ENCODE measurements at places on chromosomes 2 and 18.

- DNase-seq, result no peak
- peaks cover 10% of the 10 kb centered on the region for H3K4me1 ChIP-seq
- H3K36me3 ChIP-seq, result no peaks in the 10 kb centered on the region
- no peaks in the 10 kb centered on the region for H3K27me3 ChIP-seq
- H3K4me3 ChIP-seq, result no peak overlapping the region
Observed at GRCh38 chr18:11925800-11926481, 17.8 kb upstream of the MPPE1 start.

DNA sequence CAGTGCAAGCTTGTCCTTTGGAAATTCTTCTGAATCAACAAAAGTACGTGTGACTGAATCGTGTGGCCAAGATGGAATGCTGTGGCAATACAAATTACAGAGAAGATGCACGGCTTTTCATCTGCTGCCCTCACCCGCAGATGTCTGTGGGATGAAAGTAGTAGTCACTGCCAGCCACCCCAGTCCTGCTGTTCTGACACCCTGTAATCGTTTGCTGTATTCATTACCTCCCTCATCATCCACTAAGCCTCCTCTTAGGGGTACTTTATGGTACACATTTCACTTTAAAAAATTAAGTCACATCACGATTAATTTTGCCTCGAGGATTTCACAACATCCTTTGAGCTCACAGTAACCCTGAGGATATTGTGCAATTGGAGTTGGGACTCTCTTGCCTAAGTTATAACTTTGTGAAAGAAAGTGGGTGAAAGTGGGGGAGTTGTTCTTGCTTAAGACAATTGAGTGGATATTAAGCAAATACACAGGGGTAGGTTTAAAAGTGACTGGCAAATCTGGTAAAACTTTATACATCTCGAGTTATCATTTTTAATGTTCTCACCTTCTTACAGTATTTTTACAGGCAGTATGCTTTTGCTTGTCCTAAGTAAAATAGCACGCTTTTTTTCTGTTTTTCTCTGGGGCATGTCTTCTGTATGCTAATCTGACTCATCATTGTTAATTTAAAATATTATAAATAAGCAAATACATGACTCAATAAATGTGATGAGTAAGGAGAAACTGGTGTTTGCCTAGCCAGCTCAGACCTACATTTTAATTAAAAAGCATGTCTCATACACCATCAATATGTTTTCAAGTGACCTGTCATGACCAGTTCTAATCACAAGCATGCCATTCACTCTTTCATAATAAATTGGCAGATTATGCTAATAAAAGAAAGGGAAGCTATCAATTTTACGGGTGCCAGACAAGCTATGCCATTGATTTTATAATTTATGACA is 680.9 kb downstream of the IRS1 start:
- no peaks in the 10 kb centered on the region for H3K27me3 ChIP-seq
- peak overlapping the region; percentile 22 for H3K4me3 ChIP-seq
- peak overlapping the region; percentile 52 for H3K27ac ChIP-seq
- H3K36me3 ChIP-seq, result no peaks in the 10 kb centered on the region
- DNase-seq, result no peak
- peaks cover 18% of the 10 kb centered on the region for H3K4me1 ChIP-seq

DNA sequence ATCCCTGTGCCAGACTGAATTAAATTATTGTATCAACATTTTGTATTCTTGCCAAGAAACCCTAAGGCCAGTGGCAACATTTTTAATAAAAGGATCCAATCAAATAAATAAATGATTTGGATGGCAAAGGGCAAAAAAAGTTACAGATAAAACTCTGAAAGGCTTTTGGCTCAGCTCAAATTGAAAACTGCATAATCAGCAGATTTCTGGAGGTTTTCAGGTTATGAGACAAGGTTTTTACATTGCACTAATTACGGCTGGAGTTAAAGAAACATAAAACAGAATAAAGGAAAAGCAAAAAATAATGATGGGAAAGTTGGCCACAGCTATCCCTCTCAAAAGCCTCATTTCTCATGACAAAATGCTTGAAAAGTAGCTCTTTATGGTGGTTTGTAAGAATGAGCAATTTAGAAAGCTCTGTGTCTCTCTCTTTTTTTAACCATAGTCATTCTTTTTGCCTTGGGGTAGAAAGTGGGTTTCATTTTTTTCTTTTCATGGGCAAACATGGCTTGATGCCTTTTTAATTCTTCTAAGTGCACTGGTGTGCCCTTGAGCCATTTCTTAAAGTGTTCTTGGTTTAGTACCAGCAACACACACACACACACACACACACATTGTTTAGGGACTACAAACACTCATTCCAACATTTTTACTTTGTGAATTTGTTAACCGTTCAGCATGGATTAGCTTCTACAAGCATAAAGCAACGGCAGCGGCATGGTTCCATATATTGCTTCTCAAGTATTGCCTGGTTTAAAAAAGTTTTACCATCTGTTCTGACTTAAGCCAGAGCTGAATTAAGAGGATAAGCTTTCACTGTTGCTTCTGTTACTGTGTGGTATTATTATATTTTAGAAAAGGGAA is 747.1 kb upstream of the FSHR start:
- no peaks in the 10 kb centered on the region for H3K27me3 ChIP-seq
- DNase-seq, result no peak
- no peak overlapping the region for H3K4me3 ChIP-seq
- no peaks in the 10 kb centered on the region for H3K36me3 ChIP-seq
- no peak overlapping the region for H3K27ac ChIP-seq

DNA sequence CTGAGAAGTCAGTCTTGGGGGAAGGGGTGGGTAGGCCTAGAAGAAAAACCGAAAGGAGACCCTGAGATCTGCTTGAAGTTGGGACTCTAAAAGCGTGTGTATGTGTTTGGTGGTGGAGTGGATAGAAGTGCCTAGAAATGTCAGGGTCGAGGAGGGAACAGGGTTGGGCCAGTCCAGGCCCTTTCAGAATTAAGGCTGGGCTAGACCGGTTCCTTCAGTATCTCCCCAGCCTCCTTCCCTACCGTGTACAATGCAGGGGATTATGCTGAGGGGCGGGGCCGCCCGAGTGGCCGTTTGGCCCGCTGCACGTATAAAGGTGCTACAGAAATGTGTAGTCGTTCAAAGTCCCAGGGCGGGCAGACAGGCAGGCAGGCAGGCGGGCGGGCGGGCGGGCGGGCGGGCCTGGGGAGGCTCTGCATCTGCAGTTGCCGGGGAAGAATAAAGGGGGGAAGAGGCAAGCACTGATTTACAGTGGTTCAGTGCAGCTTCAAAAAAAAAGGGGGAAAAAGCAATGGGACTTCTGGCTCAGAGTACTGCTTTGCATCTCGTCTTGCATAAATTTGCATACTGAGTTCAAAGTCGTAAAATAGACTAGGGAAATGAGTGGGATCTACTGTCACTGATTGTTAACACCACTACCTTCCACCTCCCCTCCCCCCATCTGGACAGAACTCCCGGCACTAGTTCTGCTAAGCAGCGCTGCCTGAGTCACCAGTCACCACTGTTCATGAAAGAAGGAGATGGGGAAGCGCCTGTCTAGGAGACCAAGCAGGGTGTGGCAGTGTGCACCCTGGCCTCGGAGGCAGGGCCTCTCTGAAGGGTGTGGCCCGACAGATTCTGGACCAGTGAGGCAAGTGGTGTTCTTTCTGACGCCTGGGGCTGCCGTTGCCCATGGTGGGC is 3.6 kb downstream of the IGFBP2 start:
- peak overlapping the region; percentile 78 for H3K4me3 ChIP-seq
- no peak for DNase-seq
- H3K36me3 ChIP-seq, result peaks cover 8% of the 10 kb centered on the region
- peak overlapping the region; percentile 75 for H3K27ac ChIP-seq

GRCh38 chr2:204258890-204259289 is 286.4 kb upstream of the PARD3B start:
- H3K36me3 ChIP-seq, result no peaks in the 10 kb centered on the region
- H3K4me1 ChIP-seq, result peaks cover 19% of the 10 kb centered on the region
- no peak overlapping the region for H3K4me3 ChIP-seq
- no peak for DNase-seq
- no peak overlapping the region for H3K27ac ChIP-seq
- H3K27me3 ChIP-seq, result peaks cover 2% of the 10 kb centered on the region

- H3K4me3 ChIP-seq, result no peak overlapping the region
- H3K36me3 ChIP-seq, result no peaks in the 10 kb centered on the region
- no peaks in the 10 kb centered on the region for H3K27me3 ChIP-seq
- DNase-seq, result no peak
- H3K27ac ChIP-seq, result no peak overlapping the region
- H3K4me1 ChIP-seq, result peaks cover 5% of the 10 kb centered on the region
Observed at GRCh38 chr2:203892207-203892606, 24.6 kb downstream of the CTLA4 start.

- H3K27ac ChIP-seq, result no peak overlapping the region
- H3K27me3 ChIP-seq, result no peaks in the 10 kb centered on the region
- H3K4me1 ChIP-seq, result peaks cover 32% of the 10 kb centered on the region
- peaks cover 21% of the 10 kb centered on the region for H3K36me3 ChIP-seq
Observed at GRCh38 chr2:71510196-71510807, 56.9 kb downstream of the DYSF start.

GRCh38 chr2:217914878-217915277 is 87.9 kb downstream of the TNS1 start:
- peaks cover 100% of the 10 kb centered on the region for H3K4me1 ChIP-seq
- peaks cover 40% of the 10 kb centered on the region for H3K36me3 ChIP-seq
- peak overlapping the region; percentile 95 for H3K27ac ChIP-seq
- no peak for DNase-seq
- no peaks in the 10 kb centered on the region for H3K27me3 ChIP-seq

GRCh38 chr2:19219060-19219459 is 139.4 kb downstream of the OSR1 start:
- no peak overlapping the region for H3K27ac ChIP-seq
- no peak for DNase-seq
- no peaks in the 10 kb centered on the region for H3K36me3 ChIP-seq

DNA sequence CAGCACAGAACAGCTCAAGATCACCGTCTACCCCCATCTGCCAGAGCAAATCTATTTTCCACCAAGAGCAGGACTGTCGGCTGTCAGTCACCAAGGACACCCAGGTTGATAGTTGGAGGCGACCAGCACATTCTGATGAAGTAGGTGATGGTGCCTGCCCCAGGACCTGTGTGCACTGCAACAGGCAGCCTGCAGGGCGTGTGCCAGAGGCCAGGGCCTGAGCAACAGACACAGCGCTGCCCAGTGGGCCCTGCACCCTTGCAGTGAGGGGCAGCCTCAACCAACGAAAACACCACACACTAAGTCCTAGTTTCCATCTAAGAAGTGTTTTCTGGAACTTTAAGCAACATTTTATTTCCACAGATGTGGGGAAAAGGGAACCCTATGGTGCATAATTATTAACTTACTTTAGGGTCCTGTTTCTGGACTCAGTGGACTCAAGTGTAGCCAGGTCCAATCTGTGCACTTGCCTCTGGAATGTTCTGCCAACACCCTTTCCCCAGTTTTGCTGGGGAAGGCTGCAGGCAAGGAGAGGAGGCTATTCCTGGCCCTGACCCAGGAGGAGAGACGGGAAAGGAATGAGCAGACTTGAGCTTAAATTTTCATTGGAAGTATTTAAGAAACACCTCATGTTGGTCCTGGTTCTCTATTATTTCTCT is 61.5 kb downstream of the ADNP2 start:
- no peaks in the 10 kb centered on the region for H3K36me3 ChIP-seq
- no peak overlapping the region for H3K4me3 ChIP-seq
- no peak for DNase-seq
- peaks cover 21% of the 10 kb centered on the region for H3K27me3 ChIP-seq

DNA sequence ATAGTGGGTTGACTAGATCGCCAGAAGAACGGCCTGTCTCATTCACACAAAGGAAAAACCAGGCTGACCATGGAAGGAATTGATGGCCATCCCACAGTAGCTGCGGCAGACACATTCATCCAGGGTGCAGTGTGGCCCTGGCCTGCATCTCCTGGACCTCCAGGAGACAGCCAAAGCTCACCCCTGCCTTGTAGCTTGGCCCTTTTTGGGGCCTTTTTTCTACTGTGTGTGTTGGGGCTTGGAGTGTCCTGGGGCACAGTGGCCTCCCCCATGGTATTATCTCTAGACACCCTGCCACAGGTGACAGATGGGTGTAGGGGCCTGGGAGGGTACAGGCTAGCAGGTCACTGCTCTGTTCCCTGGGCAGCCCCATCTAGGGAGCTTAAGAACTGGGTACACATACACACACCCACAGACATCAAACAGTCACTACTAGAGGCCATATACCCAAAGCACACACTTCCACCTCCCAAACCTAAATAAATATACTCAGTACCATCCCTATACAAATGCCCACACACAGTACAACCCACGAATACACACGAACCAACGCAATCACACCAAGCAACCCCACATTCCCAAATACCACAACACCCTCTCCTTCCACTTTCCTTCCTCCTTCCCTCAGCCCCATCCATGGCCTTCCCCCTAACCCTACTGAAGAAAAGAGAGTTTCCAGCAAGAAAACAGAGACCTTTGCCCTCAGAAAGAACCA is 8.6 kb downstream of the EN1 start:
- H3K4me3 ChIP-seq, result no peak overlapping the region
- no peaks in the 10 kb centered on the region for H3K36me3 ChIP-seq
- no peak overlapping the region for H3K27ac ChIP-seq
- no peak for DNase-seq

GRCh38 chr2:177422271-177422670 is 29.7 kb downstream of the AGPS start:
- H3K27me3 ChIP-seq, result no peaks in the 10 kb centered on the region
- H3K4me3 ChIP-seq, result no peak overlapping the region
- DNase-seq, result no peak
- no peak overlapping the region for H3K27ac ChIP-seq
- peaks cover 17% of the 10 kb centered on the region for H3K4me1 ChIP-seq

- H3K27ac ChIP-seq, result no peak overlapping the region
- no peak overlapping the region for H3K4me3 ChIP-seq
- H3K27me3 ChIP-seq, result no peaks in the 10 kb centered on the region
- no peaks in the 10 kb centered on the region for H3K36me3 ChIP-seq
Observed at GRCh38 chr2:137316075-137316474, 550.7 kb downstream of the THSD7B start.

Measured in left ventricle myocardium inferior (tissue), 1 donor.